ENCODE measurements at places on chromosomes 1 and 21.

DNA sequence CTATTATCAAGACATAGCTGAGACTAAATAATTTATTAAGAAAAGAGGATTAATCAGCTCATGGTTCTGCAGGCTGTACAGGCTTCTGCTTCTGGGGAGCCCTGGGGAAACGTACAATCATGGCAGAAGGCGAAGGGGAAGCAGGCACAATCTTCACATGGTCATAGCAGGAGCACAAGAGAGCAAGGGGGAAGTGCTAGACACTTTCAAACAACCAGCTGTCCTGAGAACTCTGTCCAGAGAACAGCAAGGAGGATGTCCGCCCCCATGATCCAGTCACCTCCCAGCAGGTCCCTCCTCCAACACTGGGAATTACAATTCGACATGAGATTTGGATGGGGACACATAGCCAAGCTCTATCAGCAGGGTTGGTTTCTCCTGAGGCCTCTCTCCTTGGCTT lies 10.3 kb upstream of the SLC45A1 start:
- DNase-seq: no peak

DNA sequence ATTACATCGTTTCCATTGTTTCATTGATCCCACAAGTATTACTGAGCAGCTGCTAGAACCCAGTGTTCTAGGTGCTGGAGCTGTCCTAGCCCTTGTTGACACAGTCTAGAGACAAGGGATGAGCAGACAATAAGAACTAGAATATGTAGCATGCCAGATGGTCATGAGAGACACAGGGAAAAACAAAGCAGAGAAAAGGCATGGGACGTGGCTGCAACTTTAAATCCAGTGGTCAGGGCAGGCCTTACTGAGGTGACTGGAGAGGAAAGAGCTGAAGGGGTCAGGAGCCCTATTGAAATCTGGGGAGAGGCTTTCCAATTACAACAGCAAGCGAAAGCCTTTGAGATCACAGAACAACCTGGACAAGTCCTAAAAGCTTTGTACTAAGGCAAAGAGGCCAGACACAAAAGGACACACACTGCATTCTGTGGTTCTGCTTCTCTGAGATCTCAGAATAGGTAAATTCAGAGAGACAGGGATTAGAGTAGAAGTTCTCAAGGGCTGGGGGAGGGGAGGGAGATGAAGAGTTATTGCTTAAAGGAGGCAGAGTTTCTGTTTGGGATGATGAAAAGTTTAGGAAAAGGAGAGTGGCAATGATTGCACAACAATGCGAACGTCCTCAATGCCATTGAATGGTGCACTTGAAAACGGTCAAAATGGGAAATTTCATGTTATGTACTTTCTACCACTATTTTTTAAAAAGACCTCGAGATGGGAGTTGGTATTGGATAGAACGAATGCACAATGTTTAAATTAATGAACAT lies 467.4 kb upstream of the VAMP3 start:
- DNase-seq: no peak

GRCh38 chr21:41762753-41763152 lies 4.1 kb downstream of the RIPK4 start:
- no peak for DNase-seq

- DNase-seq: no peak
Observed at GRCh38 chr1:209038316-209038715, 545.2 kb upstream of the CAMK1G start.

DNA sequence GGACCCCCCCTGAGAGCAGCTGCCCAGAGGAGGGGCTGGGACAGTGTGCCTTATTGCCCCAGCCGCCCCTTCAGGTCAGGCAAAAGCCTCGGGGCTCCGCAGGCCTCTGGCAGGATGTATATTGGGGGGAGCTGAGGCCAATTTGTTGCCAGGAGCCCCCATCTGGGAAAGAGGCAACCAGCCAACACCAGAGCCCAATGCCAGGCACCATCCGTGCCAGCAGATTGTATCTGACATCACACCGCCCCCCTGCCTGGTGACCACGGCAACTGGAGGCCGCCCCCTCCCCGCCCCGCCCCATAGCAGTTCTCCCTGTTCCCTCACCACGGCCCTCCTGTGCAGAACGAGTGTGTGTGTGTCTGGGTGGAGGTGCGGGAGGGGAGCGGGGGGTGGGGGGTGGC lies 3.6 kb upstream of the PLEKHG5 start:
- DNase-seq: no peak

DNA sequence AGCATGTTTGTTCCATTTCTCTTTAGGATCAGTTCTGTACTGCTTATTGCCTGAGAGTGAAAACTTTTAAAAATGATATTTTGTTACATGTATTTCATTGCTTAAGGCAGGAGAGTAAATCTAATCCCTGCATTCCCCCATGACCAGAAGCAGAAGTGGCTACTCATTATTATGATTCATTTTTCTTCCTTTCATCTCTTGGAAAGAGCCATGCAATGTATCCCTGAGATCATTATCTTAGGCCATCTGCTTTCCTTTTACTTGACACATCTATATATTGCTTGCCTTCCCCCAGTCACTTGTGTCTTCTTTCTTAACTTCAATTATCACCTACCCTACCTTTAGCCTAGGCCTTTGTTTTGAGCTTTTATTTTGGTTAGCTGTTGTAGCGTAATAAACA lies 430.4 kb upstream of the CHRM3 start:
- DNase-seq: peak; percentile 37

DNA sequence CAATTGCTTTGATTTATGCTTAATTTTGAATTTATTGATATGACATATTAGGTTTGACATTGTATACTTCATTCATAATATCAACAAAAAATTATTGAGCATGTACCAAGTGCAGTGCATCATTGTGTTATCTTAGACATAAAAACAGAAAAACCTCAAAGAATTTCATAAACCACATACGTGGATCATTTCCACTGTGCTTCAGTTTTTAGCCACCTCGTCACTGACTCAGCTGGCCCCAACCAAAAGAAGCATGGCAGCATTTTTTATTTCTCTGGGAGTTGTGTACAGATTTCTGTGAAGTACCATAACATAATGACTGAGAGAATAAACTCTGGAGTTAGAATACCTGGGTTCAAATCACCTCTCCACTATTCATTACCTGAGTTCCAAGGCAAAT lies 95.6 kb upstream of the C1orf87 start:
- DNase-seq: peak; percentile 37

All from fibroblast of upper back skin (primary cell).